ENCODE measurements at places on chromosomes 7 and 10.

- no peak for DNase-seq
Observed at GRCh38 chr7:26854876-26855855, 9.2 kb downstream of the SKAP2 start.

DNA sequence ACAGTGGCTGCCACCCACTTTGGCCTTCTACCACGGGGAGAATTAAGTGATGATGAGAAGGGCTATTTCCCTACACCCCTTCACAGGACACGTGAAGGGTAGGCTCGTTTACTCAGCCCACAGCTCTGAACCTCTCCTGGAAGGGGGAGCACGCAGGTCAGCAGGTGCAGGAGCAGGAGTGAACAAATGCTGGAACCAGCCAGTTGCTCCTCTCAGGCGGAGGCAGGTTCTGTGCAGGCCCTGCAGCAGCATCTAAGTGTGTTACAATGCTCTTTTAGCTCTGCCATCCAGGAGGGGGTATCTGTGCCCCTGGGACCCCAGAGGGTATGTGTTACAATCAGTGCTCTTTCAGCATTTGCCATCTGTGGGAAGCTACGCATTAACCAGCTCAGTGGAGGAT is 61.2 kb downstream of the AHR start:
- no peak for DNase-seq

DNA sequence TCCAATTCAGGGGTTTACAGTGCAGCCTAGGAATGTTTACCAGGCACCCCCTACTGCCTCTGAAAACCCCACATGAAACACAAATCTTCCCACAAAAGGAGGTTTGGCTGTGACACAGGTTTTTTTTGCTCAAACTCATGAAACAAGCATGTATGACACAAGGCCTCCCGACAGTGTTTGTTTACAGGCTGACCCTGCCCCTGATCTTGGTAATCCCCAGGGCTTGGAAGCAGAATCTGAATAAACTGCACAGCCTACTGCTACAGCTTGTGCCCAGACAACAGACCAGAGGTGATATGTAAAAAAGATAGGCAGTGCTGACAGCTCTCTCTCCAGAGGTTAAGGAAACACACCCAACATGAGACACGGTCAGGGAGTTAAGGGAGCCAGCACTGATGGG is 184.2 kb downstream of the KMT2E start:
- no peak for DNase-seq

DNA sequence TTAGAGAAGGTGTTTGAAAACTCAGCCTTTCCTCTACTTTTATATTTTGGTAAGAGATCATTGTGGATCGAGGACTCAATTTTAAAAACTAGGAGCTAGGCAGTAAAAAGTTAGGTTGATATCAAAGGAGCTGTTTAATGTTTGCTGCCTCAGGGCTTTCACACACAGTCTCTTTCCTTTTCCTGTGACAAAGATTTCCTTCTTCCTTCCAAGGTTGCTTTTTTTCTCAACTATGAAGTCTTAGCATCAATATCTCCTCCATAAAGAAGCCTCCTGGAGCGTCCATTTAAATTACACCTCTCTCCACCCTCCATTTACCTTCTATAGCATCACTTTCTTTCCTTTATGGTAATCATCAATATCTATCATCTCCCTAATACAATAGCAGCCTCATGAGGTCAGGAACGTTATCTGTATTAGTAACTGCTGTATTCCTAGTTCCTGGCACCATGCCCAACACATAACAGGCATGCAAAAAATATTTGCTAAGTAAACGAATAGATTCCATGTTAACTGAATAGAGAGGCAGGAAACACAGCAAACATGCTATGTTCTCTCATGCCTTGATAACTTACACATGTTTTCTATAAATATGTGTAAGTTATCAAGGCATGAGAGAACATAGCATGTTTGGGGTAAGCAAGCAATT is 48.5 kb downstream of the GNAT3 start:
- DNase-seq = no peak

GRCh38 chr10:114925587-114926586 is 12.1 kb upstream of the TRUB1 start:
- no peak for DNase-seq

DNA sequence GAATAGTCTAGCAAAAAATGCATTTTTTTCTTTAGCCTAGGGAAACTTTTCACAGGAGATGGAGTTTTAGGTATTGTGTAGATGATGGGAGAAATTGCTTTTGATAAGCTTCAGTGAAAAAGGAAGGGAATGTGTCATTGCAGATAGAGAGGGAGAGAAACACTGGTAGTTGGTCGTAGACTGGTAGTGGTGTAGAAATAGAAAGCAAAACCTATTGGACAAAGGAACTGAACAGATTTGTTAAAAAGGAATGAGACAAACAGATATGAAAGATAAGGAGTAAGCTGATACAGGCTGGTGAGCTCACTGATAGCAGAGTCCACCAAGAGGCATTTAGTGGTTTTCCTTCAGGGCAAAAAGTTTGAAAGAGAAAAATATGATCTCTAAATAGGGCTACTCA is 94.3 kb downstream of the ZEB1 start:
- DNase-seq = no peak

DNA sequence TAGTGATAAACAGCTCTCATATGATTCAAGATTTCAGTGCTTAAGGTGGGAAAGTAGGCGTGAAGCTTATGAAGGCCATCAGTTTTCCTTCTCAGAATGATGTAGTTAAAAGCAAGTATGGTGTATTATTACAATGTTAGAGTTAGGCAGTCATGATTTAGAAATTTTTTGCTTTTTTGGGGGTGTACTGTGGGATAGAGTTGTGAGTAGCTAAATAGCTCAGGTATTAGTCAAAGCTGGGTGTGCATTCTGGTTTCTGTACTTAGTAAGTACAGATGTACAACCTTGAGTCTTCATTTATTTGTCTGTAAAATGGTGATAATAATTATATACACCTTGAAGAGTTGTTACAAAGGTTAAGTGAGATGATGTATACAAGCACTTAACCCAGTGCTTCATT is 52.2 kb downstream of the R3HCC1L start:
- no peak for DNase-seq

DNA sequence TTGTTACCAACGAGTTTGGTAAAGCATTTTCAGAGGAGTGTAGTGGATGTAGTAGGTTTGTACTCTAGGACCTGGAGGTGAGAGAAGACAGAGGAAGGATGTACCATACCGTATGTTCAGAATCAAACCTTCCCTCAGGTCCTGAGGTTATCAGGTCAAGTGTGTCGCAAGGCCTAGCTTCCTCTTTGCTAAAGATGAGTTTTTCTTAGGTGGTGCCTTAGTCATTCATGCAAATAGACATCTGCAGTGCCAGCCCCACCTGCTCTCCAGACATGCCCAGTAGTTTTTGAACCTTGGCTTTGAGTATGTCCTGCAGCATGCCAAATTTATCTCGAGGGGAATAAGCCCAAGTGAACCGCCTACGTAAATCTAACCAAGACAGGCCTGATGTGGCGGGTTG is 71.3 kb downstream of the HDAC9 start:
- no peak for DNase-seq

DNA sequence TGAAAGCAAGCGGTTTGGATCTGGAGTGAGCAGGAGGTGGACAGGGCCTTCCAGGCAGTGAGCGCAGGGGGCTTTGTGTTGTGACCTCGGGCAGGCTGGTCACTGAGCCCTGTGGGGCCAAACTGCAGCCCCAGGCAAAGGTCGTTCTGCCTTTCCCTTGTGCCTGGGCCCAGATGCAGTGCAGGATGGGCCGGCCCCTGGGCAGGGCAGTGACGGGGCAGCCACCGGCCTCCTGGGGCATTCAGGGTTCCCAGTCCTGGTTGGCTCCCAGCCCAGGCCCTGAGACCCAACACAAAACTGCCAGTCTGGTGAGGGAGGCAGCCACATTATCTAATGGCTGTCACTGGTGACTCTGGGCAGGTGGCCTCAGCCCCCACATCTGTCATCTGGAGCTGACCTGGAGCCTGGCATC is 7.1 kb downstream of the ARPC1B start:
- DNase-seq = no peak

DNA sequence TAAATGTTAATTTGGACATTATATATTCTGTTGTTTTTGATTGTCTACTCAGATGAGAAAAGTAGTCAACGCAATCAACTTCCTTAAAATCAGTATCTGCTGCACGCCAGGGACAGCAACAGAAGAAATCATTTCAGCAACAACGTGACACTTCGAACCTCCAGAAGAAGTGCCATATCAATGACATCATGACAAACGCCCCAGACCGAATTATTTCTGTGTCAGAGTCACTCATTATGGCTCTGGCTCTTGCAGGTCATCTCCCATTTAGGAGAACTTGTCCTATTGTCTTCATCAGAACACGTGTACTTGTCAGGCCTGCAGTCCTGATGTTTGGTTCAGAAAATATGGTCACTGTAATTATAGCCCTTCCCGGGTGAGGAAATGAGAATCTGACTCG is 276.3 kb downstream of the ADARB2 start:
- no peak for DNase-seq

- DNase-seq = no peak
Observed at GRCh38 chr7:71186535-71187057, 54.7 kb downstream of the GALNT17 start.

DNA sequence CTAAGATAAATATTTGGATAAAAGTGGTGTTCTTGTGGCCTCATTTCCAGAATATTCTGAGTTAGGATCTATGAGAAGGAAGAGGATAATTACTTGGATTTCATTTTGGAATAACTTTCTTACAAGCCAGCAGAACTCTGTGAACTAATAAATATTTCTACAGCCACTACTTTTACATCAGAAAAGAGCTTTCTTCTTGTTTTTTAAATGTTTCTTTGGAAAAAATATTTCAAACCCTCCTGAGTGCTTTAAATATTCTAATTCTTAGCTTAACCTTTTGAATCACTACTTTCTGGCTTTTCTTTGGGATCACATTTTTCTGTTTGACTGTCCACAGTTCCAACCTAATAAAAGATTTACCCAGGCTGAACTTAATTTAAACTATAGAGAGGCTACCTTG is 279.2 kb upstream of the PHYHIPL start:
- no peak for DNase-seq

GRCh38 chr10:99993701-99994689 is 15.8 kb downstream of the DNMBP start:
- no peak for DNase-seq

DNA sequence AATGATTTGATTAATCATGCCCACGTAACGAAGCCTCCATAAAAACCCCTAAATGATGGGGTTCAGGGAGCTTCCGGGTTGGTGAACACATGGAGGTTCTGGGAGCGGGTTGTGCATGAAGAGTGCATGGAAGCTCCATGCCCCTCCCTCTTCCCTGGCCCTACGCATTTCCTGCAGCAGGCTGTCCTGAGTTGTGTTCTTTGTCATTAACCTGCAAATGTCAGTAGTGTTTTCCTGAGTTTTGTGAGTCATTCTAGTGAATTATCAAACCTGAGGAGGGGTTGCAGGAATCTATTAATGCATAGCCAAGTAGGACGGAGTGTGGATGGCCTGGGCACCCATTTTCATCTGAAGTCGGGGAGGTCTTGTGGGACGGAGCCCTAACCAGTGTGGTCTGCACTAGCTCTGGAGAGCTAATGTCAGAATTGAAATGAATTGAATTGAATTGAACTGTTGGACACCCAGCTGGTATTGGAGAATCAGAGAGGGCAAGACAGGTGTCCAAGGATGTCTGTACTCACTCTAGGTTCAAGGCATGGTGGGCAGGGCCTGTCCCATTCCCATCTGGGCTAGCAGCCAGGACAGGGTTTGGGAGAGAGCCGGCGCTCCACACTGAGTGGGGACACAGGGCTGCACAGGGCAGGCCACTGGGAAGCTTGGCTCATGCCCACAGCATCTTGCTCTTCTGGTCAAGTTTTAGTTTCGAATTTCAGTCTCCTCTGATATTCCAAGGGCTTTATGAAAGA is 22.3 kb upstream of the ARHGAP22 start:
- DNase-seq = no peak

DNA sequence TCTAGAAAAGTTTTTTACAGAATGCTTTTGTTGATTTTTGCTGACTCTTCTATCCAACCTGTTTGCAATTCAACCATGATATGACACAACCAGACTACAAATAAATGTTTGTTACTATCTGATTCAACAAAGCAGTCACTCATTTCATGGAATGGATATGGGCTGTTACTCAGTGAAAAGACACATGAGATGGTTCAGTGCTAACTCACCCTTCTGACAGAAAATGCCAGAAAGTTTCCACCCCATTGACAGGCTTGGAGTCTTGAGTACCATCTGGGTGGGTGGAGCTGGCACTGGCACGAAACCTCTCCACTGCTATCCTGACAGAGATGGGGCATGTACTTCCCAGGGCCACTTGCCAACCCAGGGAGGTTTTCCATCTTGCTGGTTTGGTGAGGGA is 39.5 kb downstream of the RBM28 start:
- DNase-seq = no peak

DNA sequence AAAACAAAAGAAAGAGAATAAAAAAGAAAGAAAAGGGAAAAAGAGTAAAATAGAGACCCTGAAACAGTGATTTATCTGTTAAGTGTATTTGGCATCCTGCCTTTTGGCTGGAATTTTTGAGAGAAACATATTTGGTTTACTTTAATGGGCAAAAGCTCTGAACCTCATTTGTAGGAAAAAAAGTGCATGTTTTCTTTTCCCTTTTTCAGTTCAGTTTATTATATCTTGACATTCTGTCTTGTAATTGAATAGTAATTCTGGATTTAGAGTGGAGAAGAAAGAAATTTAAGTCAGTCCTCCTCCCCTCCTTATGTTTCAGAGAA is 69.5 kb downstream of the ARID5B start:
- no peak for DNase-seq

GRCh38 chr10:102492983-102493382 is 9.5 kb downstream of the ACTR1A start:
- no peak for DNase-seq

- DNase-seq = no peak
Observed at GRCh38 chr7:70259502-70259901, 661.2 kb downstream of the AUTS2 start.

DNA sequence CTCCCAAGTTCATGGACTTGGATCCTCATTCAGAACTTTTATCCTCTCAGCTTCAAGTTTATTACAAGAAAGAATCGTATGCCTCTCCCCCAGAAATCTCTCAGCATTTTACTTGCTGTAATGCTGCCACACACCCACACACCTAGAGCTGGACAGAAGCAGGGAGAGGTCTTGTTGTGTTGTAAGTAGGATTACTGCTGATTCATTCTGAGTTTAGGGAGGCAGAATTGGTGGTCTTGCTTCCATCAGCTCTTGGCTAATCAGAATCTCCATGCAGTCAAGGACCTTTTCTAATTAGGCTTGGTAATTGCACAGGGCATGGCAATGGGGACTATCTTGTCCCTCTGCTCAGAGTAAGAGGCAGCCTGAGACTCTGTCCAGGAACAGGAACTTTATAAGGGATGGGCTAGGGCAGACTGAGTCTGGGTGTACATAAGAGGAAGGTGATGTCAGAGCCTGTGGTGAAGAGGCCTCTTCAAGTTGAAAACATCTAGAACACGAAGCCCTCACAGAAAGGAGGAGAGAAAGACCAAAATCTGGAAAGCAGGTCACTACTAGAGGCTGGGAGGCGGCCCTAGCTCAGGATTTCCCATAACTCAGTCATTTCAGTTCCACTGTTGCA is 7.0 kb upstream of the PTPRE start:
- no peak for DNase-seq
